ENCODE measurements at places on chromosomes 1 and 21. TPM values are rescaled to one million over a fixed set of nuclear protein-coding genes. Genes with fewer than 3 reads are reported as not detected.

Gene FRRS1
- 9.8 TPM for total RNA-seq

GRCh38 chr1:145978854-145979745, 14.6 kb downstream of the POLR3GL start:
- DNase-seq: peak; percentile 98

- peak; percentile 89 for DNase-seq
These were observed 34.6 kb downstream of the TGFBR3 start for GRCh38 chr1:91851130-91852010.

- DNase-seq: no peak
These were observed 60.0 kb downstream of the NRIP1 start for GRCh38 chr21:15004721-15005370.

- DNase-seq: no peak
These were observed 247.7 kb downstream of the NFIA start for GRCh38 chr1:61330018-61330417.

GRCh38 chr21:41950941-41951351, 2.9 kb downstream of the C2CD2 start:
- no peak for DNase-seq

Gene BRINP3
- not detected for total RNA-seq

DNA sequence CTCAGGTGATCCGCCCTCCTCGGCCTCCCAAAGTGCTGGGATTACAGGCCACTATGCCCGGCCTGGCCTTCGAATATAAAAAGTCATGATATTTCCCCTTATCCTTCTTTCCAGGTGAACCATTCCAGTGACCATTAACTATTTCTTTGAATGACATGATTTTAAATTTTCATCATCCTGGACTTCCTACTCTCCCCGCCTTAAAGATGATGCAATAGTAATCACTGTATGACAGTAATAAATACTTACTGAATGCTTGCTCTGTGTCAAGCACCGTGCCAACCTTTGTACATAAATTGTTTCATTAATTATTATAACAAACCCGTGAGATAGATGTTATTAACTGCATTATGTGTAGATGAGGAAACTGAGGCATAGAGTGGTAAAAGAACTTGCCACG, 19.9 kb upstream of the ATP1A1 start:
- DNase-seq: no peak

Gene PLCH2
- 0.06 TPM for total RNA-seq

DNA sequence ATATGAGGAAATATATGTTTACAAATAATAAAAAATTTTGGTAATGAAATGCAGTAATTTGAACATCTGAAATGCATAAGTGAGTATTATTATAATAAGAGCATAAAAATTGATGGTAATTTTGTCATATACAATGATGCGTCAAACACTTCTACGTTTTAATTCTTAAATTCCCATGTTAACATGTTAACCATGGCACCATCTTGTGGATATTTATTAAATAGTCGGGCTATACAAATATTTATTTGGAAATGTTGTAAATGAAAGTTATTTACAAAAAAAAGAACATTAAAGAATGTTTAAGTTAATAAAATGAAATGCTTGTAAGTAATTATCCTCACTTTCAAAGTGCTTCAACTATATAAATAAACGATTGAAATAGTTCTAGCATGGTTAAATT, 57.2 kb upstream of the C1orf185 start:
- DNase-seq: no peak

DNA sequence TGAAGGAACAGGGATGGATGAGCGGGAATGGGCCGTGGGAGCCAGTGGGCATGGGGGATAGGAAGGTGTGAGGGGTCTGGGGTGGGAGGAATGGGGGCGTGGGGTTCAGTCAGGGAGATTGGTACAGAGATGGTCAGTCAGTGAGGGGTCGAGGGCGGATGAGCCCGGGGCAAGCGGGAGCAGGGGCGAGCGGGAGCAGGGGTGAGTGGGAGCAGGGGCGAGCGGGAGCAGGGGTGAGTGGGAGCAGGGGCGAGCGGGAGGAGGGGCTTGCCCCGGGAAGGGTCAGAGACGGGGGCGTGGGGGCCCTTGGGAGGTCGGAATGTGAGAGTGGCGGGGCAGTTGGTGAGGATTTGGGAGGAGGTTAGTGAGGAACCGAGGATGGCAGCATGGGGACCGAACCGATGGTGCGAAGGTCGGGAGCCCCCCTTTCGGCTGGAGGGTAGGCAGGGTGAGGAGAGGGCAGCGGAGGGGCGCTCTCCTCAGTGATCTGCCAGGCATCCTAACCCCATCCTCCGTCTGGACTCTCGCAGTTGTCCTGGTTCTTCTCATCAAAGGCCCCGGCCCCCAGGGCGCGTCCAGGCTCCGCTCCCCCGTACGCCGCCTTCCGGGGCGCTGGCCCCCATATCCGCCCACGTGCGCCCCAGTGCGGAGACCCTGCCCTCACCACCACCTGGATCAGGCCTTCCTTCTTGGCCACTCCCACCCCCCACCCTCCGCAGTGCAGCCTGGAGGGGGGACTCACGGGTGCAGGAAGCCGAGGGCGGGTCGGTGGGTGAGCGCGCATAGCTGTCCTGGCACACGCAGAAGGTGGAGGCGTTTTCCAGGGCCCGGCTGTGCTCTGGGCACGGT, 11.2 kb downstream of the EPHA10 start:
- DNase-seq: no peak

Gene TMIGD3
- not detected for total RNA-seq

Gene FMN2
- total RNA-seq: 1.4 TPM

DNA sequence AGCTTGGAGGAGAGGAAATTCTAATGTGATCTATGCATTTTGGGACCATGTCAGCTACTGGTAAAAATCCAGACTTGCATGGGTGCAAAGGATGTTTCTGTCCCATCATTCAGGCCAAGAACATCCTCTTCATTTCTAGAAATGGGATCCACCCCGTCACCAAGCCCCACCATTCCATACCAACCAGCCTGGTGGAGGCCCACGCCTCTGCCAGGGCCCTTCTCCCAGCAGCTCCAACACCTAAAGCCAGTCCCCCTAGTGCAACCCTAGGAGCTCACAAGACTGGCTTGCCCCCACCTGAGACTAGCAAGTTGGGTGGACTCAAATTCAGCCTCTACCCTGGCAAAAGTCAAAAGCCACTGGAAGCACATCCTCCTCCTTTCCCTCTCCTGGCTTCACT, 1.9 kb downstream of the ARHGEF11 start:
- no peak for DNase-seq

DNA sequence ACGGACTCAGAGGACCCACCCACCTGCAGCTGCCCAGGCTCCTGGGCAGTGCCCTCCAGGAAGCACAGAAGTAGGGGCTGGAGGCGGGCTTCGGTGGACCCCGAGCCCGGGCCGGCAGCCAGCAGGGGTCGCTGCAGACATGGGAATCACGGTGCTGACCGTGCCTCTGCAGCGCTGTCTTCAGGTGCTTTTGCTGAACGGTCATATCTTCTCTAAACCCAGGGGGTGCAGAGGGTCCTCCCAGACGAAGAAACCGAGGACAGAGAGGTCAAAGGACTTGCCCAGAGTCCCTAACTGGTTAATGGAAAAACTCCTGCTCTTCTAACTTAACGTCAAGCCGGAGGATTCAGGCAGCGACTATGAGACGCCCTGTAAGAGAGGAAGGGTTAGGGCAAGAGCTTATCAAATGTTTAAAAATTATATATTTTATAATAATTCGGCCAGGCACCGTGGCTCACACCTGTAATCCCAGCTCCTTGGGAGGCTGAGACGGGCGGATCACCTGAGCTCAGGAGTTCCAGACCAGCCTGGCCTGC, 21.5 kb upstream of the LEFTY2 start:
- peak; percentile 65 for DNase-seq

Gene DOCK7
- total RNA-seq: 51.0 TPM

GRCh38 chr1:207248544-207249198, 72.8 kb upstream of the CD55 start:
- no peak for DNase-seq

Gene ITGB3BP
- total RNA-seq: 53.9 TPM

- no peak for DNase-seq
These were observed 172.5 kb downstream of the DYRK1A start for GRCh38 chr21:37538971-37539590.

DNA sequence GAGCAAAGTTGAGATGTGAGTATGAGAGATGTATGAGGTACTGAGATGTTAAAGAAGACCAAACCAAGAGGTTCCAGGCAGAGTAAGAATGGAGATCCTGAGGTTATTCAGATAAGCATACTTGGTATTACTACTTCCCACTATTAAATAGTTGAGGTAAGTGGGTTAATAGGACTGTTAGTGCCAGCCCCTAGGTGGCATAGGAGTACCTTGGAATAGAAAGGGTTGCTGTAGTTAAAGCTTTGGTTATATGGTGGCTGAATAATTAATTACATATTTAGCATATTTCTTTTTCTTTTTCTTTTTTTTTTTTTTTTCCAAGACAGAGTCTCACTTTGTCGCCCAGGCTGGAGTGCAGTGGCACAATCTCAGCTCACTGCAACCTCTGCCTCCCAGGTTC, 397.9 kb upstream of the TMPRSS15 start:
- no peak for DNase-seq

Gene SPRR2E
- not detected for total RNA-seq

GRCh38 chr1:224217655-224218623, 34.9 kb downstream of the DEGS1 start:
- no peak for DNase-seq

DNA sequence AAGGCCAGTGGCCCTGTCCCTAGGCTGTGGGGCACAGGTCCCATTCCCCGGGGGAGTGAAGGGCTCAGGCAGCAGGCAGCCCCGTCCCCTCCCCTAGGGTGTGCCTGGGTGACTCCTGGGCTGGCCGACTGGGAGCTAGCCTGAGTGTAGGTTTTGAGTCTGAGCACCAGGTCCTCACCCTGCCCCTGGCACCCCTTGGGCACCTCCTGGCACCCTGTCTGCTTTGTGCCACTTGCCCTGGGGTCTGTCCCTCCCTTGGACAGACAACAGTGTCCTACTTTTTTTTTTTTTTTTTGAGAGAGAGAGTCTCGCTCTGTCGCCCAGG, 24.2 kb downstream of the RRP1 start:
- no peak for DNase-seq

- no peak for DNase-seq
These were observed 41.8 kb upstream of the PWP2 start for GRCh38 chr21:44065428-44065827.

DNA sequence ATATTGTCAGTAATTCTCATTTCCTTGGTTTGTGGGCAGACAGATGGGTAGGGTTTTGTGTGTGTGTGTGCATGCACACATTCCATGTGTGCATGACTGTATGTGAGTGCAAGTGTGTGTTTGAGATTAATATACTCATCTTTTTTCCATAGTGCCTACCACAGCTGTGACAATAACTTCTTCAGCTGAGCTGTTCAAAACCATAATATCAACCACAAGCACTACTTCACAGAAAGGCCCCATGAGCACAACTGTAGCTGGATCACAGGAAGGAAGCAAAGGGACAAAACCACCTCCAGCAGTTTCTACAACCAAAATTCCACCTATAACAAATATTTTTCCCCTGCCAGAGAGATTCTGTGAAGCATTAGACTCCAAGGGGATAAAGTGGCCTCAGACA, 149.3 kb downstream of the ADGRL2 start:
- DNase-seq: no peak

GRCh38 chr1:171372418-171373084, 58.6 kb downstream of the FMO4 start:
- DNase-seq: no peak

DNA sequence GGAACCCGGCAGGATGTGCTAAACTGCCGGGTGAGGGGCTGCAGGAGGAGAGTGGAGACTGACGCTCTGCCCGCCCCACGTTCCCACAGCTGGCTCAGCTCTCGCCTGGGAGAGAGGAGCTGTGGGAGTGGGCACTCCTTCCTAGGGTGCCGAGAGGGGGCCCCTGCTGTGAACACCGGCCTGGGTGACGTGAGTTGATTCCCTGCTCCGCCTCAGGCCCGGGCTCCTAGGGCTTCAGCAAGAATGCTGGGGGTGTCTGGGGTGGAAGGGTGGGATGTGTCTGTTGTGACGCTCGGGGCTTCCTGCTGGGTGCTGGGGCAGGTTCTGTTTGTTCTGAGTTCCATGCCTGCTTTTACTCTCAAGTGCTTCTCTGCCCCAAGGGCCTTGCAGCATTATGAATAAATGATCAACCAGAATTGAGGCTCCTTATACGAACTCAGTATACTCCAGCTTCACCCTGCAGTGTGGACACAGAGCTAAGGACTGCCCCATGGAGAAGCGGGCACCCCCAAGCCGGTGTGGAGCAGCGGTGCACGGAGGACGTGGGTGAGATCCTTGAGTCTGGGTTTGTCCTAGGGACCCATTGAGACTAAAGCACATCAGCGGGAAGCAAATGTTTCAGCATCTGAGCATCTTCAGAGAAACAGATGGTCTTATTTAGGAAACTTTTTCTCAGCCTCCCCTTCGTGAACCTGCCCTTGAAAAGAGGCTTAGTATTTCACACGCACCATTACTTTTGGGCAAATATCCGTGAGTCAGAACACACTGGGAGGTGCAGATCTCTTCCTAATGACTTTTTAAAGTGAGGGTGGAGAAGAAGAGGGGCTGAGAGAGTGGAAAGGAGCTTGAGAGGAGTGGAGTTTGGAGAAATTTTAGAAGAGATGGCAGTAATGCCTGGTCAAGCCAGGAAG, 41.7 kb downstream of the SYT6 start:
- DNase-seq: peak; percentile 34

GRCh38 chr1:48793863-48794262, 17.2 kb upstream of the BEND5 start:
- no peak for DNase-seq

- peak; percentile 86 for DNase-seq
These were observed 497 bp downstream of the FCRLB start for GRCh38 chr1:161721738-161722343.

GRCh38 chr1:47529520-47530098, 91.8 kb downstream of the FOXD2 start:
- no peak for DNase-seq

GRCh38 chr1:182783068-182783467, 6.5 kb upstream of the NPL start:
- peak; percentile 10 for DNase-seq

DNA sequence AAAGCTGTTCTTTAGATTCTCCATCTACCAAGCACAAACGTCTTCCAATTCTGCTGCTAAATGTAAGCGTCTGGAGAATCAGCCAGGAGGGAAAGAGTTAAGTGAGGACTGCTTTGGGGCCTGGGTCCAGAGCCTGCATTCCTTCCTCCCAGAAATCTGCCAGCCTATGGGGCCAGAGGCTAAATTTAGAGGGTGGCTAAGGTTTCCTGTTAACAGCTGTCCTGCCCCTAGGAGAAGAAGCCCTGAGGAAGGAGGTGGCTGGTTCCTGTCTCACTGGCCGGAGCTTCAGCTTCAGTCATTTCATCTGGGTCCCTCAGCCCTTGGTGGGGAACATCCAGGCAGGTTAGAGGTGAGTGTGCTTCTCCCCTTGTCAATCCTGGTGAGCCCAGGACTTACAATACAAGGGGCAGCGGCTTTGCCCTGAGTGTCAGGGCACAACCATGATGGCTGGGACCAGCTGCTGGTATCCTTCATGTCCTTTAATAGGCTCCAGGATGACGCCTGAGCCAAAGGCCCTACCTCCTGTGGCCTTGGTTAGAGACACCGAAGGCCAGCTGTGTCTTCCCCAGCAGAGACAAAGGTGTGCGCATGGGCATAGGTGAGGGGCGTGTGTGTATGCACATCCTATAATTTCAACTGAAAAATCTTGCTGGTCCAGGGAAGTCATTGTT, at the start of gene STYXL2:
STYXL2 (plus strand) TSS at position 230 of the 671 bp plus-strand sequence. CDS start 775 bp downstream, outside the sequence.
- DNase-seq: no peak

- peak; percentile 9 for DNase-seq
These were observed 3.1 kb downstream of the AGO1 start for GRCh38 chr1:35885961-35886558.
